ENCODE measurements at places on chromosomes 7 and 10. TPM values are rescaled to one million over a fixed set of nuclear protein-coding genes. Genes with fewer than 3 reads are reported as not detected.

OPN1SW gene
- total RNA-seq: not detected

LEP gene
- total RNA-seq: not detected

AGAP4 gene
- total RNA-seq: 20.8 TPM

GRCh38 chr10:126262233-126262838 is 125.9 kb downstream of the ADAM12 start:
- H3K27ac ChIP-seq: no peak overlapping the region
- H3K27me3 ChIP-seq: no peaks in the 10 kb centered on the region
- H3K4me1 ChIP-seq: no peaks in the 10 kb centered on the region
- DNase-seq: no peak
- no peaks in the 10 kb centered on the region for H3K36me3 ChIP-seq

GRCh38 chr7:89728481-89728880 is 425.8 kb upstream of the STEAP1 start:
- peaks cover 5% of the 10 kb centered on the region for H3K27me3 ChIP-seq
- no peak overlapping the region for H3K4me3 ChIP-seq
- H3K36me3 ChIP-seq: no peaks in the 10 kb centered on the region
- H3K4me1 ChIP-seq: no peaks in the 10 kb centered on the region
- no peak overlapping the region for H3K27ac ChIP-seq
- DNase-seq: no peak

DNA sequence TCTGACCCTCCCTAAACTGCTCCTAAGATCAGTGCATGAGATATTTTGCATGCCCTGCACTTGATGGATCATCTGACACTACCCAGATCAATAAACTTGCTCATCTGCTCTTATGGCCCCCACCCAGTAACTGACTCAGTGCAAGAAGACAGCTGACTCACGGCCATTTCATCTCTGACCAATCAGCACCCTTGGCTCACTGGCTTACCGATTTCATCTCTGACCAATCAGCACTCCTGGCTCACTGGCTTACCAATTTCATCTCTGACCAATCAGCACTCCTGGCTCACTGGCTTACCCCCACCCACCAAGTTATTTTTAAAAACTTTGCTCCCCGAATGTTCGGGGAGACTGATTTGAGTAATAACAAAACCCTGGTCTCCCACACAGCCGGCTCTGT is 37.2 kb upstream of the OPTN start:
- no peak overlapping the region for H3K4me3 ChIP-seq
- H3K36me3 ChIP-seq: no peaks in the 10 kb centered on the region
- no peak for DNase-seq
- peaks cover 27% of the 10 kb centered on the region for H3K4me1 ChIP-seq
- H3K27ac ChIP-seq: no peak overlapping the region

DNA sequence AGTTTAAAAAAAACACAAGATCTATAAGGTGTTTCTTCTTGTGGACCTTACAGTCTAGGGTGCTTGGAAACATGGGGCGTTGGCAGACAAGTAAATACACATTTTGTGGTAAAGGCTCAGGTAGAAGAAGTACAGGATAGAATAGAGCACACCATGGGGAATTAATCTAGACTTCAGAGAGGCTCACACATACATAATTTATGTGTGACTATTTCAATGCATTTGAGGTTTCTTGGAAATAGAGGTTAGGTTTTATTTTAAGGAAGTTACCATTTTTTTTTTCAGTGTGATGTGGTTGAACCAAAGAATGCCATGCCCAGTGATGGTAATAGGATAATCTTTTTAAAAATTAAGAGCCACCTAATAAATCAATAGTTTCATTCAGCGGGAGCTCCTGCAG is 12.8 kb downstream of the CFTR start:
- no peak overlapping the region for H3K4me3 ChIP-seq
- no peak for DNase-seq
- no peak overlapping the region for H3K27ac ChIP-seq
- H3K36me3 ChIP-seq: no peaks in the 10 kb centered on the region

DNA sequence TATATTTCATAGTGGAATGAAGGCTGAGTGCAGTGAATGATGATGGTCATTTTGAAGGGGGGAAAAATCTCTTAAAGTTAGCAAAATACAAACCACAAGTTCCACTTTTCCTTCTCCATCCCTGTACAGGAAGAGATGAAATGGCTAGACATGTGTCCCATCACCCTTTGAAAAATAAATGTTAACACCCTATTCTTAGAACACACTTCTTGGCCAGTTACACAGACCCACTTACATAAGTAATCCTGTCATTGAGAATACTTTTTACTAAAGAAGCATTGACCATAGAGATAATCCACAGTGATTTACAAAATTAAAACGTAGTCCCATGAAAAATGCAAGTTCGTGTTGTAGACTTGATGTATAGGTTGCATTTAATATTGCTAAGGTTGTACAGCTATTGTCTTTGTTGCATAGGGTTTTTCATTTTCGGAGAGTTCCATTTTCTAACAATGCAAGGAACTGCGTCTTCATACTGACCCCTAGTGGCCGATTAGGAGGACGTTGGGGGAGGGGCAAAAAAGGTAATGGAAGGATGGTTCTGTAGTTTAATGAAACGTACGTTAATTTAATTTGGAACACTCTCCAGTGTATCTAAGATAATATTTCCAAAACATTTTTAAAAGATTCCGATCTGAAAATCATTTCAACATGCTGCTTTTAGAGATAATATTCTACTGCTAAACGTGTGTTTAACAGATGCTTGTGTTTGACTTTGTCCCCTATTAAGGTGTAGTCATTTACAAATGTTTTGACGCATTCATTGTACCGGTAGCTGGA is 60.9 kb downstream of the ARMC3 start:
- H3K27ac ChIP-seq: no peak overlapping the region
- H3K4me3 ChIP-seq: no peak overlapping the region
- H3K36me3 ChIP-seq: no peaks in the 10 kb centered on the region
- H3K27me3 ChIP-seq: no peaks in the 10 kb centered on the region
- peaks cover 5% of the 10 kb centered on the region for H3K4me1 ChIP-seq

DNA sequence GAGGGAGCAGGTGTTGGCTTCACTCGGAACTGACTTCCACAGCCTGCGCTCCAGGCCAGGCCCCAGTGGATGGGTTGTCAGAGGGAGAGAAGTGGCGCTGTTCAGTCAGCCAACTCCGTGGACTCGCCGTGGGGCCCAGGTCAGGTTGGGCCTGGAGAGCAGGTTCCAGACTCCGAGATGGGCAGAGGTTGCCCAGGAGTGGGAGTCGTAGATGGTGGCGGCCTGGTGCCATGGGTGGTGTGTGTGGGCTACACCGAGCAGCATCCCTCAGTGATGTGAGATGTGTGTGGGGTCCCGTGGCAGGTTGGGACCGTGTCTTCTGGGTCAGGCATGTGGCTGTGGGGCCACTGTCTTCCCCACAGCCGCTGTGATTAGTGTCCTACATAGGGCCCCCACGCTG is 10.4 kb downstream of the ZNF316 start:
- DNase-seq: no peak

Measured in A673 (cell line).